ENCODE measurements at places on chromosomes 6 and 20.

GRCh38 chr20:31602779-31603441 is 2.2 kb upstream of the ID1 start:
- DNase-seq: no peak

DNA sequence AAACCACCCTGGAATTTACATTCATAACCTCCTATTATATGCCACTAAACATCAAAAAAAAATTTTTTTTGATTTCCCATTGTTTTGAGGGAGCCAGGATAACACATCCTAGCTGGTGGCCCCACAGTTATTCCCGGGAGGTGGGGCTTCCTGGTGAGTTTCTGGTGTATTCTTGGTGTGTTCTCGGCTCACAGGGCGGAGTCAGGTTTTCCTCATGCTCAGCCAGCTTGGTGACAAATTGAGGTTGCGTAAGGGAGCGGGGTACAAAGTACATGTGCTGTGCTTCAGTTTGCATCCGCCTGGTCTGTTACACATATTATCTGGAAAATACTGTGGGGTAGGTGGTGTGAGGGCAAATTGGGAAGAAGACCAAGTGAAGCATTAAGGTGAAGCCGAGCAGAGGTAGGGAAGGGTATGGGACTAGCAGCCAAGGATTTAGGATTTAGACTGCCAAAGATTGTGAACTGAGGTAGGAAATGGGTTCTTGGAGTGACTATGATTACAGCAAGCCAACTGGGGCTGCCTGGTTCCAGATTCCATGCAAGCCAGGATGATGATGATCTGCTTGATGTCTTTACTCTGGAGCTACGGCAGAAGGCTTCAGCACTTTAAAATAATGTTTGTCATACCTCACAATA is 46.2 kb upstream of the EEF1A1 start:
- no peak for DNase-seq

- DNase-seq: no peak
Measured at GRCh38 chr20:51460569-51461265, 81.8 kb downstream of the NFATC2 start.

- no peak for DNase-seq
Measured at GRCh38 chr6:55069132-55069781, 105.1 kb upstream of the HCRTR2 start.

- DNase-seq: no peak
Measured at GRCh38 chr20:14378326-14378725, 40.9 kb upstream of the FLRT3 start.

GRCh38 chr20:44598423-44599305 is 16.3 kb downstream of the PKIG start:
- DNase-seq: no peak

DNA sequence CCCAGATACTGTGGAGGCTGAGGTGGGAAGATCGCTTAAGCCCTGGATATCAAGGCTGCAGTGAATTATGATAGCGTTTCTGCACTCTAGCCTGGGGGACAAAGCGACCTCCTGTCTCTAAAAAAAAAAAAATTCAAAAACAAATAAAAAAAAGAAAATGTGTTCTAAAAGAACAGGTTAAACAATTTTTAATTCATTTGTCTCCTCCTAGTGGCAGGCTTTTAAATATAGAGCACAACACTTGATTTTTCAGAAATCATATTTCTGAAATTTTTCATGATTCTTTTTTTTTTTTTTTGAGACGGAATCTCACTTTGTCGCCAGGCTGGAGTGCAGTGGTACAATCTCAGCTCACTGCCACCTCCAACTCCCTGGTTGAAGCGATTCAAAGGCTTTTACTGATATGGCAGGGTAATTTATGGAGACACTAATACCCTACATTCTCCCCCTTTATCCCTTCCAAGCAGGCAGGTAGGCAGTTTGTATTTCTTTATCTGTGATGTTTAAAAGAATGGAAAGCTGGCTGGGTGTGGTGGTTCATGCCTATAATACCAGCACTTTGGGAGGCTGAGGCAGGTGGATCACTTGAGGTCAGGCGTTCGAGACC is 8.7 kb upstream of the GTF3C6 start:
- DNase-seq: no peak

GRCh38 chr6:34928220-34928619 is 39.2 kb downstream of the ANKS1A start:
- DNase-seq: no peak
